ENCODE measurements at places on chromosomes 6 and 20.

DNA sequence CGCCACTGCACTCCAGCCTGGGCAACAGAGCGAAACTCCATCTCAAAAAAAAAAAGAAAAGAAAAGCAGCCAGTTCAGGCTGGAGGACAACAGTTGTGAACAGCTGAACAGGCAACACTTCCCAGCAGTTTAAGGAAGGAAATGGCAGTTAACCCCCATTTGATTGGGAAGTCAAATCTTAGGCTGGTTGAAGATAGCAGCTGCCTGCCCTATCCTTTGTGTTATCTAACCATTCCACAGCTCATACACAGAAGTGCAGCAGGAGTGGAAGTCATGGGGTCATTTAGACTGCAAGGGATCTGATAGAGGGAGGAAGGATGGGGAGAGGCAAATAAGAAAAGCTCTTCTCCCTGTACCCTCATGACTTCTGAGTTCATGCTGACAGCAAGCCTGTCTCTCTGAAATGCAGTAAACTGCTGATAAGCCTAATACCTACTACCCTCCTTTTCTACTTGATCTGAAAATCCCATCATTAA is 35.3 kb downstream of the KCTD20 start:
- no peak for DNase-seq

- DNase-seq = no peak
Observed at GRCh38 chr6:138522611-138523010, 23.3 kb upstream of the NHSL1 start.

GRCh38 chr6:93790981-93791380 is 371.6 kb upstream of the EPHA7 start:
- no peak for DNase-seq

DNA sequence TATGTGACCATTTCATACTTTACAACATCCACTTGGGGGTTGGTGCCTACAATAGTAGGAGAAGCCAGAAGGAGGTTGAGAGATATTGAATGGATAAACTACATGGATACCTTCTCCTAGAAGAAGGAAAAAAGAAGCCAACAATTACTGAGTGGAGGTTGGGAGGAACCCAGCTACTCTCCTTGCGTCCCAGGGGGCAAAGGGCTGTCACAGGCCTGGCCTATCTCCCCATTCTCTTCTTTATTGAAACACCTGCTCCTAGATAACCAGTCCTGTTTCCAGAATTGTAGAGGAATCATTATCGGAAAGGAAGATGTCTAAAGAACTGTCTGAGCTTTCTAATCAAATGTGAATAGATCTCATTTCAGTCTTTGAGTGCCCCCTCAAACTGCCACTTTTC is 115.1 kb downstream of the MAP7 start:
- DNase-seq = no peak

DNA sequence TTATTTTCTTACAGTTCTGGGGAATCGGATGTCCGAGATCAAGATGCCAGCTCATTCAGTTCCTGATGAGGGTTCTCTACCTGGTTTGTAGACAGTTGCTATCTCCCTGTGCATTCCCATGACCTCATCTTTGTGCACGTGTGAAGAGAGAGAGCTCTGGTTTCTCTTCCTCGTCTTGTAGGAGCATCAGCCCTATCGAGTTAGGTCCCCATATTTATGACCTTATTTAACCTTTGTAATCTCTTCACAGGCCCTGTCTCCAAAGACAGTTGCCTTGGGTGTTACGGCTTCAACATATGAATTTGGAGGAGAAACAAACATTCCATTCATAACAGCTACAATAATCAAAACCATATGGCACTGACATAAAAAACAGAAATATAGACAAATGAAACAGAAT is 455.3 kb downstream of the HACE1 start:
- DNase-seq = no peak

- peak; percentile 59 for DNase-seq
Observed at GRCh38 chr6:27133281-27134227, 113.9 kb upstream of the PRSS16 start.

- DNase-seq = no peak
Observed at GRCh38 chr6:20251525-20251924, 39.3 kb upstream of the MBOAT1 start.

GRCh38 chr6:16982807-16983206 is 119.0 kb upstream of the STMND1 start:
- no peak for DNase-seq

GRCh38 chr6:121205569-121205968 is 128.7 kb downstream of the TBC1D32 start:
- DNase-seq = no peak

- peak; percentile 37 for DNase-seq
Observed at GRCh38 chr6:24908650-24909035, 27.1 kb downstream of the RIPOR2 start.

DNA sequence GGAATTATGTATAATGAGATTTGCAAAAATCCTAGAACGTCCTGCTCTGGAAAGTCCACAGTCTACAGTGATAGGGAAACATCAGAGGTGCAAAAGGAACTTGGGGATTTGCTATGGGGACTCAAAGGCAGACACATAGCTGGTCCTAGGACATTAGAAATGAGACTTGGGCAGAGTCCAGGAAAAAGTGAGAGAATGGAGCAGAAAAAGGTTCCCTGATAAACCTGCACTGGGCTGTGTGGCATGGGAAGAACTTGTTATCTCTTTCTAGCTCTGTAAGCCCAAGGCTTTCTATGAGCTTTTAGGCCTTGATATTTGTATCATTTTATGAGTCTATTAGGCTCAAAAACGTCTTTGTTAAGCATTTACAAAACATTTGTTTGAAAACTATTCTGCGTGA is 15.2 kb downstream of the PRND start:
- DNase-seq = no peak

DNA sequence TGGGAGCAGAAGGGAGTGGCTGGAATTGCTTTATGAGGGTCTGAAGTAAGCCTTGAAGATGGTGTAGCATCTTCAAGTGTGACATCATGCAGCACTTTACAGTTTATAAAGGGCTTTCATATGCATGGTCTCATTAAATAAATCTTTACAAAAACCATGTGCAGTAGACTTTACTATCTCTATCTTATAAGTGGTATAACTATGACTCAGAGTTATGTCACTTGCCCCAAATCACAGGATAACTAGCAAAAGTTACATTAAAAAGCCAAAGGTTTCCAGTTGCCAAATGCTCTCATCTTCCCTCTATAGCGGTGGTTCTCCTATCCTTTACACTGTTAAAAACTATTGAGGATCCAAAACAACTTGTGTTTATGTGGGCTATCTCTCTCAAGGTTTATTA is 687.7 kb upstream of the MARCKS start:
- DNase-seq = no peak

GRCh38 chr20:23966927-23967615 is 21.5 kb downstream of the GGTLC1 start:
- no peak for DNase-seq

GRCh38 chr20:59817846-59818615 is 115.4 kb downstream of the SYCP2 start:
- DNase-seq = no peak

GRCh38 chr20:23727016-23727415 is 23.7 kb downstream of the CST1 start:
- no peak for DNase-seq

GRCh38 chr20:10276878-10277580 is 58.4 kb downstream of the SNAP25 start:
- no peak for DNase-seq

DNA sequence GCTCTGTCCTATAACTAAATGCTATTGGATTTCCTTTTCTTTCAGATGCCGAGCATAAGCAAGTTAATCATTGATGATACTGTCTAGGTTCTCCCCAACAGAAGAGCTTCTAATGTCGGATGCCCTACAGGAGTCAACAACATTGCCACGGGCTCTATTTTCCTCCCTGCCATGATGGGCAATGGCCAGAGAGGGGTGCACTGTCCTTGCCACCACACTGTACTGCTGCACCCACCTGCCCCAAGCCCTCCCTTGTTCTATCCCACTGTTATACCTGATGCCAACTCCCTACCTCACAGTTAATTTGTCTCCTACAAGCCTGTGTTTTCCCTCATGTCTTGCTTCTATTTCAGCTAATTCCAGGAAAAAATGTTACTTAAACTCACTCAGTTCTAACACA is 773.6 kb upstream of the CHD6 start:
- DNase-seq = no peak

DNA sequence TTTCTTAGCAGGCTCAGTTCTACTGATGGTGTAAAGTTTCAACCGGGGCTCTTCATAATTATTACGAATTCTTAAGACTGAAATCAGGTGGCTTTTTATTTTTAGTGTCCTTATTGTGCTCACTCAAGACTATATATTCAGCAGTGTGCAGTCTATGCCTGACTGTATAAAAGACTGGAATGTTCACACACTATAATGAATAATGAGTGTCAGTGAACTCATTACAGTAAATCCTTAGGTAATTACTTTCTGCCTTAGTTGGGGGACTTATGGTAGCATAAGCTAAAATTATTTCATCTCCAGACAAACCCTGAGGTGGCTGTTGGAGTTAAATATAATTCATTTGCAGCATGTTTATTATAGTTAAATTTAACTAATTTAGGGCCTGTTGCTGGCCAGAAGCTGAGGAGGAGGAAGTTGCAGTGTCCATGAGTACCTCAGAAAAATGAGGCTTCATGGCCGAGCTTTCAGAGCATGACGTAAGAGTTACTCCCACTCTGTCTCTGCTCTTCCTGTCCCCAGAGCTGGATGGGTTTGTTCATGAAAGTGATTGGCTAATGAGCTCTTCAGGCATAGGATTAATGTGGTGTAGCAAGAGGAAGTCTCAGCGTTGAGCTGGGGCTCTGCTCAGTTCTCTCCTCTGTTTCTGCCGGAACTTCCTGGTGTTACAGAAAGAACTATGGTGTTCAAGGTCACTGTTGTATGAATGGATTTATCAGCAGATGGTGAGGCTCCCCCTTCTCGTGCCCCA is 335.7 kb downstream of the NRN1 start:
- no peak for DNase-seq

- DNase-seq = no peak
Observed at GRCh38 chr6:47064274-47064673, 22.1 kb upstream of the ADGRF1 start.

GRCh38 chr6:31352683-31353383 is 4.1 kb downstream of the HLA-B start:
- no peak for DNase-seq

DNA sequence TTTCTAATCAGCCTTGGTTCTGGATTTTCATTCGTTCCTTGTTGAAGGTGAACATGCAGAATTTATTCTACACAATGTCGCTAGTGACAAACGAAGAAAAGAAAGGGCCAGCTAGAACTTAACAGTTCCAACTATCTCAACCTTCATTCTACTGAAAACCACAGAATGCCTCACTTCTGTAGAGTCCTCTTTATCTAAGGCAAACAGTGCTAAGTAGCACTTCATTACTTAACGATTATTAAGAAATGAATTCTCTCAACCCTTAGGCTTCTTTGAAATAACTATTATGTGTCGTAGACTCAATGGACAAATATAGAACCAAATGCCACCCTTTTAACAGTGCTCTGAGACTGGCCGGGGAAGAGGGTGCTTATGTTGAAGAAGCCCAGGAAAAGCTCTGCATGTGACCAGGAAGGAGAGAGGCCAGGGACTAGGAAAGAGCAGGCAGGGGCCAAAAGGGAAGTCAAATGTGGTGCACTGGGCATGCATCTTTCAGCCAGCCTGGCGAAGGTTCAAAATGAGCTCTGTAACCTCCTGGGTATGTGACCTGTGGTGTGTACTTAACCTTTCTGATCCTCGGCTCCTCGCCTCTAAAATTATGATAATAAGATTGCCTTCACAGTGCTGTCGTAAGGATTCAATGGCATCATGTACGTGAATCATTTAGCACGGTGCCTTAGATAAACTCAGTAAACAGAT is 55.4 kb upstream of the BMP2 start:
- DNase-seq = peak; percentile 38

DNA sequence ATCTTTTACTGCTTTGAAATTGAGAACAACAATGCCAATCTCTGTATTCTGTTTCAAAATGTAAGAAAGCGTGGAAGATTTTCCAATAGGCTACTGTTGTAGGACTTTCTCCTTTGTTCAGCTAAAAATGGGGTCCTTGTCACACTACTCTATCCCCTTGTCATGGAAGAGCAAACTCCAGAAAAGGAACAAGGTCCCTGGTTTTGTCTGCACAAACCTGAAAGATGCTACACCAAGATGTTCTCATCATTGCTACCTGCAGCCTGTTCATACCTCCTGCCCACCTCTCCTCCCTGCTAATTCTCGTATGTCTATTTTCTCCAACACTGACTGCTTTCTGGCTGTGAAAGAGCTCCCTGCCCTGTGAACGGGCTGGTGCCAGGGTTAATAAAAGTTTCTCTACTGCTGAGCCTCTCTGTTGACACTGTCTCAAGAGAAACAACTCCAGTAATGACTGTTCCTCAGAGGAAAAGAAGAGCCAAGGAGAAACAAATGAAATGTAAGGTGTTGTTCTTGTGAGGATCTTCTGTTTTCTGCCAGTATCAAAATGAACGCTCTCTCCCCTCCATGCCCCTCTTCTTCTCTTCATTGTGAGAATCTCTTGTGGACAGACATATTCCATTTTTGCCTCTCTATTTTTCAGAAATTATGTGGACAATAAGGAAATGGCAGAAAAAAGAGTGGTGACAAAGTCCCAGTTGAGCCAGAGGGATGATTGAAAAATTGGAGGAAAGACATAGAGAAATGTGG is 287.1 kb downstream of the ADGB start:
- no peak for DNase-seq

DNA sequence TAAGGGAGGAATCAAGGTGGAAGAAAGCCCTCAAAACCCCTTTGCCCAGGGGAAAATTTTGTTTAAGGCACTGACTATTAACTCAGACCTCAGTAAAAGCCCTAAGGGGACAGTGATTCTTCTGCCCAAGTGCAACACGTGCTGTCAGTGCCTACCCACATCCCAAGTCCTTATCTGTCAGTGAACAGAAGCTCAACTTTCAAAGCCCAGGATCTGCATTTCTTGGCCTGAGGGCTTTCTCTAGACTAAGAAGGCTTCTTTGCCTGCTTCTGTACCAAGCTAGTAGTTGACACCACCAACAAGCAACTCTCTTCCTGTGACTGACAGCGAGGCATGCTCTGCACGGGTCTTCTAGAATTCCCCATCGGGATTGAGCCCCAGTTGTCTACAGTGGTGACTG is 416.0 kb upstream of the SPTLC3 start:
- DNase-seq = no peak

- DNase-seq = no peak
Observed at GRCh38 chr6:169982461-169983386, 231.3 kb downstream of the ERMARD start.

All from LoVo (cell line).